ENCODE measurements at places on chromosomes 1 and 21.

GRCh38 chr21:37449302-37449937 is 82.8 kb downstream of the DYRK1A start:
- DNase-seq: peak; percentile 48

DNA sequence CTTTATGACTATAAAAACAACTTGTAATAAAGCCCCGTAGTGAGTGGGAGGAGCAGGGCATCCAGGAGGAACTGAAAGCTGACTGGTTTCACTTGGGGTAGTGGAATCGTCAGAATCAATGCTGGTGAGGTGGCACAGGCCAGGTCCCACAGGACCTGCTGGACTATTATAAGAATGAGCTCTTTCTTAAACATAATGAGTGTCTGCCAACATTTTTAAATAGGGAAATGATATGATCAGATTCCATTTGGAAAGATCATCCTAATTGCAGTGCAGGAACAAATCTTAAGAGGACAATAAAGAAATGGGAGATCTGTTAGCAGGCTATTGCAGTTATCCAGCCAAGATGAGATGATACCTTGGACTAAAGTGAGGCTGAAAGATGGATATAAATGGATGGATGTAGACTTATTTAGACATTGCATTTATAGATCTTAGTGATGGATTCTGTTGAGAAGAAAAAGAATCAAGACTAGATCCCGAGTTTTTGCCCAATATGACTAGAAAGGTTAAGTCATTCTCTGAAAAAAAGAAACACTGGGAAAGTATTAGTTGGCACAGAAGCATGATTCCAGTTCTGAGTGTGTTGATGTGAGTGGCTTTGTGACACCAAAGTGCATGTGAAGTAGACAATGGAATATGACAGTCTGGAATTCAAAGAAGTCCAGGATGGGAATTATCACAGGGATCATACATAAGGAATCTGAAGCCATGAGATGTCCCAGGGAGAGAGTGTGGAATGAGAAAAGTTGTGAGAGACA is 153.3 kb upstream of the SGIP1 start:
- no peak for DNase-seq

DNA sequence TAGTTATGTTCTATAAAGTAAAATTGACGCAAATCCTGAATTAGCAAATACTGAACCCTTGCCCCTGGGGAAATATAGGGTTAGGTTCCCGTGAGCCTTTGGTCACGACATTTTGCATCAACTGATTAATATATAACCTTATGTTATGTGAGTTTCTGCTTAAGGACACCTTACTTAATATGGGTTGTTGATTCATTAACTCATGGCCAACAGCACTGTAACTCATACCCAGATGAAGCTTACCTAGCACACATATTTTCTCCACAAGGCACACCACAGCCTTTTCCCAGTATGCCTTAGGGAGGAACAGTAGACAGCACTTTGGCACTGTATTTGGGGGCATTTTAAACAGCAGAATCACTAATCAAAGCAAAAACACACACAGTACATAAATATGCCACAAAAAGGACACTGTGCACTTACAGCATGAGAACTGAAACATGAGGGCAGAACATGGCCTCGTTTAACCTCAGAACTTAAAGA is 15.1 kb downstream of the INAVA start:
- DNase-seq: no peak

- peak; percentile 82 for DNase-seq
Measured at GRCh38 chr1:246875041-246876026, 56.4 kb downstream of the AHCTF1 start.

DNA sequence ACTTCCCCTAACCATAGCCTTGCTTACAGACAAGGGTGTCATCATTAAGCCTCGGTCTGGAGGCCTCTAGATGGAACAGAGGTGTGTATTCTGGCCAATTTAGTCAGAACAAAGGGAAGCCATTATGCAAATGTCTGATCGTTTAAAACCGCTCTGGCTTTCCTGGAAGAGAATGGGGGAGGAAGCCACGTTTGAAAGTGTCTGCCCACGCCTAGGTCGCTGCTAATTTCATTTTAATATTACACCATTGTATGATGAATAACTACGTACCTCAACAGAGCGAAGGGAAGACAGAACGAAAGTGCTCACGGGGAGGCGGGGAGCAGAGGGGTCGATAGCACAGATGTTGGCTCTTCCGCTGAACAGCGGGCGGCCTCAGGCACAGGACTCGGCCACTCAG is 41.1 kb upstream of the CSF3R start:
- no peak for DNase-seq

- DNase-seq: no peak
Measured at GRCh38 chr1:178066296-178066907, 27.5 kb upstream of the RASAL2 start.

DNA sequence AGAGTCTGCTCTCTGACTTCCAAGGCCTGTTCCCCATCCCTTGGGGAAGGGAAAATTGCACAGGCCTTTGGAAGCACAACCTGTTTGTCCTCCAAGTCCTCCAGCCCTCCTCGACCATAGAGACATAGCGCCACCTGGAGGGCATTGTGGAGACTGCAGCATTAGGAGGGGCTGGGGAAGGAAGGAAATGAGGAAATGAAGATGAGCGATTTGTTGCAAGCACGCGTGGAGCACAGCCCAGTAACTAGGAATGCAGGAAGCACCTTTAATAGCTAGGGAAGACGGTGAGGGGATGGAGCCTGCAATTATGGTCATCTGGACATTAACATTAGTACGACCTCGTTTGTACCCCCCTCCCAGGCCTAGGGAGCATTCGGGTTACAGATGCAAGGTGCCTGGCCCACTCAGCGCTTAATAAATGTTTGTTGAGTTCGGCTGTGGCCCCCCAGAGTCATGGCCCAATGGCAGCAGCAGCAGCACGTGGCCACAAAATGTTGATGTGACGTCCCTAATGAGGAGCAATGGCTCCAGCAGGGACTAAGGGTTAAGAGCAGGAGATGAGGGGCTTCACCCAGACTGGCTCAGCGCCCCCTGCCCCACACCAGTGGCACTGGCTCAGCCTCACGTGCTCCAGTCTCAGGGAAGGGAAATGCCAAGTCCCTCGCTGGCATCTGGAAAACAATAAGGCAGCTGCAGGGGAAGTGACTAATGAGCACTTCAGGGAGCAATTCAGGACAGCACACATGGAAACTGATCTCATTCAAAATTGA is 8.0 kb upstream of the CAMK2N1 start:
- DNase-seq: peak; percentile 90

DNA sequence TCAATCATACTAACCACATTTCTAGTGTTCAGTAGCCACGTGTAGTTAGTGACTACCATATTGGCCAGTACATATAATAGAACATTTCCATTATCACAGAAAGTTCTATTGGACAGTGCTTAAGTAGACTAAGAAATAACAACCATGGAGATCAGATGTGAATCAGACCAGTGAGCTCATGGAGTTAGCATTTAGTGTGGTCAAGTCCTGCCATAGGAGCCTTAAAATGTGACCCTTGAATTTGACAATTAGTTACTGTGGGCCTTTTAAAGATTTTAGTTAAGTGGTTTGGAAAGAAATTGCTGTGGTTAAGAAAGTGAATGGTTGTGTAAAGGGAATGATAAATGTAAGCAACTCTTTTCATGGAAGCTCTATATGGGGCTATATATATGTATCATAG is 123.4 kb downstream of the POU2F1 start:
- peak; percentile 68 for DNase-seq

- DNase-seq: peak; percentile 13
Measured at GRCh38 chr1:17802164-17802563, 47.0 kb downstream of the ACTL8 start.

DNA sequence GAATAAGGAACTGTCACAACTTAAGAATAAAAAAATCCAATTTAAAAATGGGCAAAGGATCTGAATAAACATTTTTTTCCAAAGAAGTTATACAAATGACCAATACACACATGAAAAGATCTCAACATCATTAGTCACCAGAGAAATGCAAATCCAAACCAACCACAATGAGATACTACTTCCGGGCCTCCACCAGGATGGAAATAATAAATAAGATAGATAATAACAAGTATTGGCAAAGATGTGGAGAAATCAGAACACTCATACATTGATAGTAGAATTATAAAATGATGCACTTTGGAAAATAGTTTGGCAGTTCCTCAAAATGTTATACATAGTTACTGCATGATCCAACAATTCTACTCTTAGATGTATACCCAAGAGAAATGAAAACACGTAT is 18.7 kb downstream of the ZSWIM5 start:
- peak; percentile 31 for DNase-seq

DNA sequence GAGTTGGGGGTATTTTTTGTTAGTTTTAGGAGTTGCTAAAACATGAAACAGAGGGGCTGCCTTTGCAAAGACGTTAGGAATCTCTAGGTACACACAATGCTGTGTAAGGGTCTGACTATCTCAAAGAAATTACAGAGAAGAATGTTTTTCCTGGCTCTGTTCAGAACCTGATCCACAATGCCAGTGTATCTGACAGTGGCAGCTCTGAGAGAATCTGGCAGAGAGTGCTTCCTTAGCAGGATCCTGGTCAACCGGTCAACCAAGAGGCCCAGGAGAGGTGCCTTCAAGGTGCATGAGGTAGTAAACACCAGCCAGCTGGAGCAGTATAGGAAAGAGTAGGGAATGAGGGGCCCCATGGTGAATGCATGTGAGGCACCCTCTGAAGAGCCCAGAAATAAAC is 40.9 kb upstream of the RGS1 start:
- DNase-seq: no peak

DNA sequence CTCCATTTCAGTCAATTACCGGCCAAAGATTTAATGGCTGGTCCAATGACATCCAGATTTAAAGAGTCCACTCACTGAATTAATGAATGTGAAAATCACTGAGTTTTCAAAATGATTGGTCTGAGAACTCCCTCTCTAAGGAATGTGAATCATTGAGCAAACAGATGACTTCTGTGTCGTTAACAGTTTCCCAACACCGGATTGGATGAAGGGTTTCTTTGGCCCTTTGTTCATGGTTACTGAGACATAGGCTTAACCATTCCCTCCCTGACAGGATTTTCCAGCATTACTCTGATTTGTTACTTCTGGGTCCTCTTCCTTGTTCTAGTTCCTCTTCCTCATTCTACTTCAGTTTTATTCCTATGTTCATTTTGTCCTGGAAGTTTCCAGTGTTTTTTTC is 1.5 kb upstream of the CLDN17 start:
- no peak for DNase-seq
